ENCODE measurements at places on chromosomes 7 and 10.

GRCh38 chr10:88256886-88257285 lies 326.2 kb downstream of the RNLS start:
- DNase-seq = no peak

- DNase-seq = no peak
Observed at GRCh38 chr7:36620166-36620708, 104.1 kb downstream of the AOAH start.

GRCh38 chr7:46109437-46109836 lies 188.4 kb upstream of the IGFBP3 start:
- no peak for DNase-seq

DNA sequence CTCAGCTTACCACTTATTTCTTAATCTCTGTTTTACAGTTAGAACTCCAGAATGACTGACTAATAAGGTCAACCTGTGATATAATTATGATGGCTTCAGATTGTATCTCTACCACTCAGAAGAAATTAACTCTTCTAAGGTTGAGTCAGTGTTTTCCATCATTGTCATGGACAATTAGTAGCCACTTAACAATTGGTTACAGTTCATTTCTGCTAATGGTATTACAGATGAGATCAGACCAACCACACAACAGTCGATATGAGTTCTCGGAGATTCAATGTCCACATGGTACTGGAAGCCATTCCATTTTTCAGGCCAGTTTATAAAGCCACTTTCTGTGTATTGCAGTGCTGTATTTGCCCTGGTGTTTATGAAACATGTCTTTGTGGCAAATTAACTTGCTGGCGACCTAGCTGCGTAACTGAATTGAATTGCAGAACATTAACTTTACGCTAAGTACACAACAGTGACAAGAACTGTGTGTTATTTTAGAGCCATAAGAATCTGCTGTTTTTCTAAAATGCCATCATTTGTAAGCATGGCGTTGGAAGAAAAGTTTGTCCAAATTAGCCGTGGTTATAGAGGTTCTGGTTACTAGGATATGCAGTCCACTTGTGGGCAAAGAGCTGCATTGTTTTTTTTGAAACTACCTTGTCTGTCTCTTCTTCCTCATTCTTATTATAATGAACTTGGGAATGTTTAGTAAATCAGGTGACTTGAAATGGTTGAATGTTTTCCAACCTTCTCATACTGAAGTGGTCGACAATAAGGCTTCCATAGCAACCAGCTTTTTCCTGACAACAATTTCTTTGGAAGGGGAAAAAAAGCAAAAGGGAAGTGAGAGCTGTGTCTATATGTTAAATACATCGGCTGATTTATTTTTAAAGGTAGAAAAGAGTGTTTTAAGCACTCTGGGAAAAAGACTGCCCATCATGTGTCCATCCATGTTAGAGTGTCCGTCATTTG lies 76.4 kb downstream of the CELF2 start:
- no peak for DNase-seq

- no peak for DNase-seq
Observed at GRCh38 chr7:126667742-126668366, 584.9 kb downstream of the GRM8 start.

- no peak for DNase-seq
Observed at GRCh38 chr10:97138846-97139245, 46.9 kb downstream of the SLIT1 start.

- DNase-seq = no peak
Observed at GRCh38 chr10:21080261-21080660, 183.2 kb upstream of the NEBL start.

- no peak for DNase-seq
Observed at GRCh38 chr10:8055420-8056349, 1.2 kb downstream of the GATA3 start.

GRCh38 chr7:35463751-35464150 lies 209.9 kb upstream of the TBX20 start:
- no peak for DNase-seq

GRCh38 chr7:28878481-28878880 lies 79.6 kb downstream of the TRIL start:
- no peak for DNase-seq

DNA sequence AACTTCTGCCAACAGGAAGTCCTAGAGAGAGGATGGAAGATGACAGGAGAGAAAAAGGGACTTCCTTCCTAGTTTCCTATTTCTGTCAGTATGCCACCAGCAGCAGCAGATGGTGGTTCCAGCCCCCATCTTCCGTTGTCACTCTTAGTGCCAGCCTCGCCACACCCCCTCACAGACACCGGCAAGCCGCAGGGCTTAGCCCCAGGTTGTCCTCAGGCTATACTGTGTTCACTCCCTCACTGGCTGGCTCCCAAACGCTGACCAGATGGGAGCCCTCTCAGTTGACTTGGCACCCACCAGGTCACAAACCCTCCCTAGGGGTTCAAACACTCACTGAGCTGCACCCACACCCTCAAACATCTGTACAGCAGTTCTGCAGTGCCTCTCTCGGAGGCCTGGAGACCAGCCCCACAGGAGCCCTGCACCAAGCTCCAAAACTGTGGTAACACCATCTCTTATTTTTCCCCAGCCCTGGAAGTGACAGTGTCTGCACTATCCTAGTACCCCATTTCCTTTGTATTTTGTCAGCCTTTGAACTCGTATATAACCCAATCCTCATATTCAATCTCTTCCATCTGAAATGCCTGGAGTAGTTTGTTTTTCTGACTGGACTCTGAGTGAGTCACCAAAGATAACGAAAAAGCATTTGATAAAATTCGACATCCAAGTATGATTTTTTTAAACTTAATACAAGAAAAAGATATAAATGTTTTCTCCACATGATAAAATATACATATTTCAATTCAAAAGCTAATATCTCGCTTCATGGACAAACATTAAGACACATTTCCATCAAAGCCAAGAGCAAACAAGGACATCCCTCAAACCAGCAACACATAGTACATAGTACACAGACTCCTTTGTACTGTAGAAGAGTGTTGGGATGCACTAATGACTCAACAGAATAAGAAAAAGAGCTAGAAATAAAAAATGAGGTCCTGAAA lies 34.5 kb downstream of the SMURF1 start:
- DNase-seq = no peak

DNA sequence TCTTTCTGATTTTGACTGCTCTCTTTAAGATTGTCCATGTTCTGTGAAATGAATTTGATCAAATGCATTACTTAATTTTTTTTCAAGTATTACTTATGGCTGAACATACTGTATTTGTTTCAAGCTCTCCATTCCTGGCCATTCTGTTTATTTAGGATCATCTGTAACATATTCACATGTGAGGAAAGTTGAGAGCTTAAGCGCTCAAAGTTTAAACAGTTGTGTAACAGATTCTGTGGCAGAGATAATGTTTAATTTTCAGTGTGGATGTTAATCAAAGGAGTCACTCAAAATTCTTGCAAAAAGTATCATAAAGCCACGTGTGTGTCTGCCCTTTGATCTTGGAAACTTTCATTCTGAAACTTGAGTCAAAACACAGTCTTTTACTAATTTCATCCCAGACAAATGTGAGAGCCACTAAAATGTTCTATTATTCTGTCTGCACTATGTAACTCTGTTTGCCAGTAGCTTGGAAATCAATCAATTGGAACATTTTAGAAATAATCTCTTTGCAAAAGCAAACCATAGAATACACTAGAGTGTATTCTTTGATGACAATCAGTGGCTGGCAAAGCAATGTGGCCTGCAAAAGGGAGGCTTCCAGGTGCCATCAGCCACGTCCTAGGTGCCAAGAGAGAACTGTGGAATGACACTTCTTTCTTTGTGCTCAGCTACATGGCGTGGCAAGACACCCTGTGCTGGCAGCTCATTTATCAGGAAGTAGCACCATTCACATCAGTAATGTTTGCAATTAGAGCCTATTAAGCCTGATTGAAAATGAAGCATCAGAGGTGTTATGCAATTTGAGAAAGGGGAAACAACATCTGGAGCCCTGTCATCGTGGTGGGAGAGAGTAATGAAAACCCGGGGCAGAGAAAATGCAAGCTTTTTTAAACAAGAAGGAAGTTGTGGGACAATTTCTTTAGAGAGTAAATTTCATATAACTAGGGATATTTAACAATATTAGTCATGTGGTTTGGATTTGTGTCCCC lies 40.9 kb downstream of the ARL5B start:
- no peak for DNase-seq

- DNase-seq = no peak
Observed at GRCh38 chr10:13080643-13081042, 19.3 kb upstream of the OPTN start.

All from smooth muscle cell of the brain vasculature (primary cell).